ENCODE measurements at places on chromosomes 5 and 9.

DNA sequence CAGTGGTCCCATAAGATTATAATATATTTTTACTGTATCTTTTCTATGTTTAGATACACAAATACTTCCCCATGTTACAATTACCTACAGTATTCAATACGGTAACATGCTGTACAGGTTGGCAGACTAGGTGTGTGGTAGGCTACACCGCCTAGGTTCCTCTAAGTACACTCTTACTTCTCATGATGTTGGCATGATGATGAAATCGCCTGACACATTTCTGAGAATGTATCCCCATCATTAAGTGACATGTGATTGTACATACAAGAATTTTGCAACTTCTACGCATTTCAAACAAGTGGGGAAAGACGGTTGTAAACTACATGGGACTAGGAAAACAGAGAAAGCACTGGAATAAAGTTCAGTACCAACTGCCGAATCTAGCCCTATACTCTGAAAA, 53.3 kb downstream of the SETX start:
- no peak for DNase-seq

GRCh38 chr5:172422255-172422654, 32.1 kb downstream of the SH3PXD2B start:
- no peak for DNase-seq

DNA sequence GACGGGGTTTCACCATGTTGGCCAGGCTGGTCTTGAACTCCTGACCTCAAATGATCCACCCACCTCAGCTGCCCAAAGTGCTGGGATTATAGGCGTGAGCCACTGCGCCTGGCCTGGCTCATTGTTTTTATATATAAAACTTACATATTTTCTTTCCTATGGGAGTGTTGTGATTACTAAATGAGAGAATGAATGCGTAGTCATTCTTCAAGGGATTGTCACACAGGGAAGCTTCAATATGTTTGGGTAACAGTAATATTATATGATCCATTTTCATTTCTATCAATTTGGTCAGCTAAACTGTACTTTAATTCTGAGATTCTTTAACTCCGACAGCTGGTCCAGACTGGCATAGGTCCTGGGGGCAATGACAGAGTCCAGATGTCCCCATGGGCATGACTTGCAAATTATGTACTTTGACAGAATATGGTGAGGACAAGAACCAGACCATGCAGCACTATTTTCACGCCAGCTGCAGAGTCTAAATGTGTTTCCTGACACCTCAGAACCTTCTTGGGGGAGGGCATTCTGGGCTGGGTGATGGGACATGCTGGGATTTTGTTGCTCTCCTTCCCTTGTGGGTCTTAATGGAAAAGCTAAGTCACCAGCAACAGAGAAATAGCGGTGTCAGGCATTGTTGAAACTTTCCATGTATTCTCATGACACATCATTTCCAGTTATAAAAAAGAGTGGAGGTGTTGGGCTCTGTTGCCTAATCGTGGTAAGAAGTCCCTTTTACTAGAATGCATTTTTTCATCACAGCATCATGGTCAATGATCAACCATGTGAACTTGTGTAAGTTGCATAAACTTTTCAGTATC, 40.9 kb upstream of the TNC start:
- no peak for DNase-seq

GRCh38 chr9:127557466-127557869, 54.6 kb upstream of the STXBP1 start:
- no peak for DNase-seq

GRCh38 chr5:45437752-45438151, 258.4 kb downstream of the HCN1 start:
- DNase-seq: no peak

DNA sequence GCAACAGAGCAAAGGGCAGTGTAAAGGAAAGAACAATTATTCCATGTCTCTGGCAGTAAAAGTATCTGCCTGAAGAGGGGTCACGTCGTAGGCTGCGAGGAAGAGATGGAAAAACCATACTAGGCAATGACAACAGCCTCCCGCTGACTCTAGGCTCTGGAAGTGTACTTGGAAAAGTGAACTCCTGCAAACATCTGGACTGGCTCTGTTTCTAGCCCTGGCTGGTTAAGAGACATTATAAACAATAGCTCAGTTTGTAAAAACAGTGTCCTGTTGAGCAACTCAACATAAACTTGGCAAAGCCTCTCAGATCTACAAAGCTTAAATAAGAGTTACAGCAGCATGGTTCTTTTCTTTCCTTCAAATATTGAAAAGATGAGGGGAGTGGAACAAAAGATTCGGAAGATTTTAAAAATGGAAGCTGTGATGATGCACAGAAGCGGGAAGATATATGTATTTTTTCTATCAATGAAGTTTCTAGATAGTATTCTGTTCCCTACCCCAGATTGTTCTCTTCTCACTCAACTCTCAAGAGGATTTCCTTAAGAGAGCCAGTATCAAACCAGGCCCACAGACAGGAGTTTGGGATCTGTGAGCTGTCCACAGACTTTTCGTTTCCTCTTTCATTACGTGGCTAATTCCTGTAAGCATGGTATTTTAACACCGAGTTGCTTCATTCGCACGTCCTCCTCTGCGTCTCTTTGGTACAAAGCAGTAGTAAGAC, 79.4 kb downstream of the SPTLC1 start:
- DNase-seq: no peak

DNA sequence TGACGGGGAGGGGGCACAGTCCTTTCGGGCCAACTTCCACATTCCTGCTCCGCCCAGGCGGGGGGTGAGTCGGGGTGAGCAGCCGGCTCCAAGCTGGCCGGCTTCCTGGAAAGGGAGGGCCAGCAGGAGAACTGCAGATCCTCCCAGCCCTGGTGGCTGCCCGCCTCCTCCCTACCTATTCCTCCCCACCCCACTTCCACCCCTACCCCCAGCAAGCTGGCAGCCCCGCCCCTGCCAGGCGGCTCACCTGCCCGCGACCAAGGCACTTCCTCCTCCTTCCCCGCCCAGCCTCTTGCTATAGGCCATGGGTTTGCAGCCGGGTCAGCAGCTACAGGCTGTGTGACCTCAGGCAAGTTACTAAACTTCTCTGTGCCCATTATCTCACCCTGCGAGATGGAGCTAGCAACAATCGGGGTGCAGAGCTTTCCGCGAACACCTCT, 5.6 kb upstream of the IRF1 start:
- DNase-seq: peak; percentile 86

DNA sequence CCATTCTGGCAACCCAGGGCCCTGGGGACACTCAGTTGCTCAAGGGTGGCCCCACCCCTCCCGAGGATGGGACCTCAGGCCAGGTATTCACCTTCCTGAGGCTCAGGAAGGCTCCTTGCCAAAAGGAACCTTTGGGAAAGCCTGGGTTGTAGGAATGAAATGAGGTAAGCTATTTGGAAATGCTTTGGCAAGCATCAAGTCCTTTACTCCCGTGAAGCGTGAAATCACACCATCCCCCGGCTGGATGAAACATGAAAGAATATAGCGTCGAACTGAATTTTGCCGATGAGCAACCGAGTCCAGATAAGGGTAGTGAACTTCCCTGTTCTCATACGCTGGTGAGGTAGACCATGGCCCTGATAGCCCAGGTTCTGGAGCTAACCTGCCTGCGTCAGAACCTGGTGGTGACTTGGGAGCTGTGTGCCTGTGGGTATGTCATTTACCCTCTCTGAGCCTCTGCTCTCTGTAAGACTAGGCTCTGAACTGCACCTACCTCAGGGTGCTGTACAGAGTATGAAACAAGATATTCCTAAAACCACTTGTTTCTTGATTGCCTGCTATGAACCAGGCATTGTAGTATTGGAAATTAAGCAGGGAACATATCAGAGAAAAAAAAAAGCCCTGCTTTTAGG, 105.3 kb upstream of the BOD1 start:
- DNase-seq: no peak

DNA sequence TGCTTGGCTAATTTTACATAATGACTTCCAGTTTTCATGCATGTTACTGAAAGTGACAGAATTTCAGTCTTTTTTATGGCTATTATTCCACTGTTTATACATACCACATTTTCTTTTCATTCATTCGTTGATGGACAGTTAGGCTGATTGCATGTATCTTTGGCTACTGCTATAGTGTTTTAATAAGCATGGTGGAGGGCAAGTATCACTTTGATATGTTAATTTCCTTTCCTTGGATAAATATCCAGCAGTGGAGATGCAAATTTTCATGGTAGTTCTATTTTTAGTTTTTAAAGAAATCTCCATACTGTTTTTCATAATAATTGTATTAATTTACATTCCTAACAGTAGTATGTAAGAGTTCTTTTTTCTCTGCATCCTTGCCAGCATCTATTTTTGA, 297.9 kb downstream of the PRR16 start:
- no peak for DNase-seq

DNA sequence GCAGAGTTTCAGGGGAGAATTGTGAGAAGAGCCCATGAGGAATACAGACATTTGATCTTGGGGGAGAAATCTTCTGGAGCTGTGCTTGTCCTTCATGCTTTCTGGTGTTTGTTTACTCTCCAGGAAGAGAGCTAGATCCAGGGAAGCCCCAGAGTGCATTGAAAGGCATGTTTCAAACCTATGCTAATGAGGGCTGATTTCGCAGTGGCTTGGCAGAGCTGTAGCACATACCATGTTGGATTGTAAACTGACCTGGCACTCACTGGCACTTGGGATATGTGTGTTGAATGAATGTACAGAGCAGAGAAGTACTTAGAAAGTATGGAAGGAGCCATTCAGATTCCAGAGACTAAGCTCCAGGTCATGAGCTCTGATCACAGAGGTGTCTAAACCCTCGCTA, 30.9 kb downstream of the TNFSF8 start:
- no peak for DNase-seq

- no peak for DNase-seq
Observed at GRCh38 chr5:57437976-57438805, 44.4 kb downstream of the ACTBL2 start.

DNA sequence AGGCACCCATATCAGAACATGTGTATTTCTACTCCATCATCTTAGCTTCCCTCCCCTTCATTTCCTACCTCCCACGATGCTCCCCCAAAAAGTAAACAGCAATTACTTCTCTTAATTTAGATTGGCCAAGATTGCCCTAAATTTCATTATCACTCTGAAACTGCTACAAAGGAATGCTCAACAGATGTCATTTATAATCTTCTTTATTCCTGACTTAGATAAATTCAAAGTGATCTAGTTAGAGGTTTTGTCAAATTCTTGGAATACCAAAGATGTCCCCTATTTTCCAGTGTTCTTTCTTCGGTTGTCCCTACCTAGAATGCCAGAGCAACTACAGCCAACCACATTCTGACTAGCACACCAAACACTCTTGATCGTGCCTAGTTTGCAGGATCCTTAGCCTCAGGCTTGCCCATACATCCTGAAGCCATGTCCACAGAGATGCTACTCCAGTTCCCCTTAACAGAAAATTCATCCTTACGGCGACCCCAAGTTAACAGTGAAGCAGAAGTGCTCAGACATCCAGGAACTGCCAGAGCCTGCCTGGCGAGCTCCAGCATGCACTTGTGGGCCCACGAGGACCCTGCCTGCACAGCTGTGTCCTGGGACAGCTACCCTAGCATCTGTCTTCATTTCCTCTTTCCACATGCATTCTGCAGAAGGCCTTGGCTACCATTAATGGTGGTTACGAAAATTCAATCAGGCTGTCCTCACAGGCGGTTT, 31.6 kb downstream of the DAP start:
- no peak for DNase-seq

DNA sequence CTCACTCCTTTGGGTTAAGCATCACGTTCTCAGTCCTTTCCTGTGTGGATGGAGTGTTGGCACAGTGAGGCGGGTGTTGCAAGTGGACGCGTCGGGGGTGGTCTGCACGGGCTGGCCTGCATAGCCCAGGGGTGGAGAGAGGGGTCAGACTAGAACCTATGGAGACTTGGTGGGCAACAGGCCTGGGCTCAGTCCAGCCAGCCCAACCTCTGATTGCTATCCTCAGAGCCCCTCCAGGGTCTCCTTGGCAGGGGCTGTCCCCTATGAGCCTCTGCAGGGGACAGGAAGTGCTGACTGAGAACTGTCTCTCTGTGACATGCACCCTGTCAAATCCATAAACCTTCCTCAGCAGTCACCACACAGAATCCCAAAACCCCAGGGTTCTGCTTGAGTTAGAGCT, 2.3 kb downstream of the DCANP1 start:
- no peak for DNase-seq

DNA sequence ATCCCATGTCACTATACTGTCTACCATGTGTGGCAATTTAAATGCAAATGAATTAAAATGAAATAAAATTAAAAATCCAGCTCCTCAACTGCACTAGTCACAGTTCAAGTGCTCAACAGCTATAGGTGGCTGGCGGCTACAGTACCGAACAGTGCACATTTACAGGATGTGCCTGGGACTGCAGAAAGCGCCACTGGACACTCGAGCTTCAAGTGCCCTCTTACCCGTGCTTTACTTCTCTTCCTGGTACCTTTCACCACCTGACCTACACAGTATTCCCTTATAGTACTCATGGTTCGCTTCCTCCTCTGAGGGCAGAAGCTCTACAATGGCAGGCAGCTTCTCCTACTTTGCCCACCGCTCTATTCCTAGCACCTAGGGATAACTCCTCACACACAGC, 166.6 kb downstream of the FANCC start:
- DNase-seq: no peak

GRCh38 chr5:99000876-99001275, 72.1 kb upstream of the CHD1 start:
- no peak for DNase-seq

GRCh38 chr5:102762095-102762534, 7.0 kb downstream of the PAM start:
- DNase-seq: no peak

GRCh38 chr9:82082563-82082962, 94.0 kb downstream of the SPATA31D1 start:
- no peak for DNase-seq

GRCh38 chr5:67921004-67921601, 294.5 kb upstream of the PIK3R1 start:
- DNase-seq: no peak

DNA sequence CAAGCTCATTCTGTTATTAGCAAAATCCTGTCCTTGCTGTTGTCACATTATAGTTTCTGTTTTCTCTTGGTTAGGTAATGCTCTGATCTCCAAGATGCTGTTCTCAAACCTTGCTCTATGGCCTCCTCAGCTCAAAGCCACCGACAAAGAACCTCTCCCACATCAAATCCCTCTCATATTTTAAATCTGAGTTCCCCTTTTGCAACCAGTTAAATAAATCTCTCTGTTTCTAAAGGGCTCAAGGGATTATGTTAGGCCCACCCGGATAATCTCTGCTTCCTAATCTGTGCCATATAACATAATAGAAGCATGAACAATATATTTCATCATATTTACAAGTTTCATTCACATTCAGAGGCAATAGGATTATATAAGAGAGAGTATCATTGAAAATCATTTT, 286.0 kb downstream of the CYLC2 start:
- DNase-seq: no peak

GRCh38 chr9:68795411-68795810, 90.4 kb downstream of the PIP5K1B start:
- no peak for DNase-seq

- no peak for DNase-seq
Observed at GRCh38 chr9:8011974-8012373, 212.4 kb upstream of the DMAC1 start.

- no peak for DNase-seq
Observed at GRCh38 chr5:151676314-151676712, 10.4 kb downstream of the SPARC start.

Measured in activated effector memory CD4-positive, alpha-beta T cell treated with Interleukin-2 at 50 U/mL for 16 hours (primary cell).